T follicular helper cell (primary cell): ENCODE measurements at places on chromosomes 6 and 20.

DNA sequence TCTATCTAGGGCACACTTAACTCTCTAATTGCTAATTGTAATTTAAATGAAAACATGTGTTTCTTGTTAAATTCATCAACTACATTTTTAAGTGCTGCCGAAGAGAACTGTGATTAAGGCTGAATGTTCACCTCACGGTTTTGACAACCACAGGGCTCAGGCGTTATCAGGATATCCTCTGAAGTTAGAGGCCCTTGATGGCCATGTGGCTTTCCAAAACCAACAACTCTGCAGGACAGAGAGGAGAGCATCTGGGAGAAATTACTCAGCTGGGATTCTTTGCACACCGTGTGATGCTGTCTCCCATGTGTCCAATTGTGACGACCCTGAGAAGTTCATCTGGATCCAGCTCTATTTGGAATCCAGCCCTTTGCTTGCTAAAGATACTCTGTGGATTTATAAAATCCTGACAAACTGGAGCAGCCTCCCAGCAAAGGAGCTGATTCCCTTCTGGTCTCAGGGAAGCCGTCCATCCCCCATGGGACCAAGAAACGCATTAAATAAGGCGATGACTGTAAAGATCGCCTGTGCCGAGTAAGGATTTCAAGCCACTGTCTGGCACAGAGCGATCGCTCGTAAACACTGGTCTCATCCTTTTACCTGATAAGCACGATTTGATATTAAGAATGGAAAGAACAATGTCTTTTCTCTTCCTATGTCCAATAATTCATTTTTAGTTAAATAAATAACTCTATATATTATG lies 401.1 kb downstream of the CD83 start:
- DNase-seq = no peak

DNA sequence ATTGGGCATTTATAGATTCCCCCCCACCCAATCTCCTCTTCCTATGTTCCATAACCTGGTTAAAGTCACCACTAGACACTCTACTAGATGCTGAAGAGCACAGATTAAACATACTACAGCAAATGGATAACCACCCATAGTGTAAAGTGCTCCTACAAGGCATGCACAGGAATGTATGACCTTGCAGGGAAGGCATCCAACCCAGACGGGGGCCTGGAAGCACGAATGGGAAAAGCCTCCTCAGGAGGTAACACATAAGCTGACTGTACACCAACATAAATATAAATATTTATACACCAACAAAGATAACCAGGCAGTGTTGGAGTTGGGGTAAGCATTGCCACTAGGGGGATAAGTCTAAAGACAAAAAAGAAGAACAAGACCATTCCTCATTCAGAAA lies 691.7 kb downstream of the GRIK2 start:
- DNase-seq = no peak

DNA sequence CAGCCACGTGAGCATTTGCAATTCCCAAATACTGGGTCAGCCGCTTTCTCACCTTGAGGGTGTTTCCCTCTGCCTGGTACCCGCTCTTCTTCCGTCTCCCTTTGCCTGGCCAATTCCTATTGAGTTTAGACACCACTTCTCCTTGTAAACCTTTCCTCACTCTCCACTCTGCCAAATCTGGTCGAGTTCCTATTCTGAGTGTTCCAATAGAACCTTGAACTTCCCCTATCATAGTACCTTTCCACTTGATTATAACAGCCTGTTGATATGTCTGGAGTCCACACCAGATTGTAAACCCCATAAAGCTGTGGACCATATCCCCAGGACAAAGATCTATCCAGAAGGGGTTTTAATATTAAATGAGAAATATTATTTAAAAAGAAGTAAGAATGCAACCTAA lies 36.0 kb upstream of the EDN1 start:
- DNase-seq = no peak

DNA sequence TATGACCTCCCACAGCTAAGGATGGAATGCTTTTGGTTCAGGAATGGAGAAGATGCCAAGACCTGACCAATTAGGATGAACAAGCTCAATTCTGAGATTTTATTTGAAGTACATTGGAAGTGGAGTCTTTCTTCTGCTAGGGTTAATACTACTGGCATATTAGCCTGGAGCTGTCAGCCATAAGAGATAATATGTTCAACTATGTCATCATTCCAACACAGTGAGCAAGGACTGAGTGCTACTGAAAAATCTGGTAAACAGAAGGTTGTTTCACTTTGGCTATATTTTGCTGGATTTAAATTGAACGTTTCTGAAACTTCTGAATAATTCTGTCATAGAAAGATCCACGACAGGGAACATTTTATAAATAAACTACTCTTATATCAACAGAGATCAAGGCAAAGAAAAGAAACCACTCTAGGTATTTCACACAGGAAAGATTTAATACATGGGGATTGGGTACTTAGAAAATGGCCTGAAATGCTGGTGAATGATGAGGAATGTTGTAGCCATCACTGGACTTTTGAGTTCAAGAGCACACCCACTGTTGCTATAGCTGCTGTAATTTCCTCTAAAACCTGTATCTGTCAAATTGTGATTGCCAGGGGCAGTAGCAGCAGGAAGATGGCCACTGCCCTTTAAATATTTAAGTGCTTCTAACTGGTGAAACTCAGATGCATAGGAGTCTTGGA lies 200.5 kb downstream of the PLCB4 start:
- DNase-seq = no peak

- DNase-seq = no peak
These were observed 138.8 kb downstream of the KHDRBS2 start for GRCh38 chr6:62146954-62147853.

DNA sequence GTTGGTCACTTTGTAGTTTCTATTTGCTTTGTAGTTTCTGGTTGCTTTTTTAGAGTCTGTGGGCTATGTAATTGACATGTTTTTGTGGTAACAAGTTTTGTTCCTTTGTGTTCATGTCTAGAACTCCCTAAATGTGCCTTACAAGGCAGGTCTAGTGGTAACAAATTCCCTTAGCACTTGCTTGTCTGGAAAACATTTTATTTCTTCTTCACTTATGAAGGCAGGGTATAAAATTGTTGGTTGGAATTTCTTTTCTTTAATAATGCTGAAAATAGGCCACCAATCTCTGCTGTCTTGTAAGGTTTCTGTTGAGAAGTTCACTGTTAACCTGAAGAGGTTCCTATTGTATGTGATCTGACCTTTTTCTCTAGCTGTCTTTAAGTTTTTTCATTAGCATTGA lies 383.6 kb downstream of the EPHA7 start:
- no peak for DNase-seq

DNA sequence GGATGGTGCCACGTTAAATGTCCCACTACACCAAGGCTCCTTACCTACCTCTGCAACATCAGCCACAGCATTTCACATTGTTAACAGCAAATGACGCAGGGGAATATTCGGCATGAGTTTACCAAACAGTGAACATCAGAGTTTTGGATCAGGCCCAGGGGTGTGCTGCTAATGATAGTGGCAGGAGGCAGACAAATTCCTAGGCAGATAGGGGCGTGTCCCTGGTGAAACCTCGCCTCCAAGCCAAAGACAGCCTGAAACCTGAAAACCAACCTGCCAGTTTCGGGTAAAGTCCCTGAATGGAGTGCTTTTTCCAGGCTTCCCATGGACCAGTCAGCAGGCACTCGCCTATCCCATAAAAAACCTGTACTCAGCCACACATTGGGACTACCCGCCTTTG lies 133.6 kb downstream of the SH3BGRL2 start:
- no peak for DNase-seq

GRCh38 chr6:169292338-169293124 lies 38.9 kb upstream of the THBS2 start:
- DNase-seq = no peak

DNA sequence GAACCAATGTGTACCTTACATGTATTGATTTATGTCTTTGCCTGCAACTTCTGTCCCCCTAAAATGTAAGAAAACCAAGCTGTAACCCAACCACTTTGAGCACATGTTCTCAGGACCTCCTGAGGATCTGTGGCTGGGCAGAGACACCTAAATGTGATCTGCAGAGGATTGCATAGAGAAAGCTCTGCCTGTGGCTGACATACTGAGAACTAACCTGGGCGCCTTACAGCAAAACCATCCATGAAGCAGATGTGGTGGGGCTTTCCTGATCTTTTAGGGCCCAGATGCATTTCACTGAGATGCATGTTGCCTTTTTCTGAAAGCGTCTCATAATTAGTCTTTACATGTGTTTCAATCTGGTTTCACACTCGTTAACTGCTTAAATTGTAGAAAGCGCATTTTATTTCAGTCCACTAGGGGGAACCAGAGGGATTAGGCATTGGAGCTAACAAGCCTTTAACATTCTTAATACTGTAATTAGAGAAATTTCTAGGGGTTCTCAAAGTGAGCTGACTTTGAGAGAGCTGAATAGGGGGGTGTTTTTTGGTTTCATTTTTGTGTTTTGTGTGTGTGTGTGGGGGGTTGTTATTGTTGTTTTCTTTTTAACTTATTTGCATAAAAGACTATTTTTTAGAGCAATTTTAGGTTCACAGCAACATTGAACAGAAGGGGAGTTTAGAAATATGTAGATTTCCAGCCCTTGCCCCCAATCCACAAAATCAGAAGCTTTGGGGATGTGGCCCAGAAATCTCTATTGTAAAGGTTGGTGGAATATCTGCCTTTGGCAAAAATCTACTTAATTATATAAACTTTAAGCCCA lies 50.9 kb upstream of the FAM184A start:
- no peak for DNase-seq
